Liver (tissue), 10 donors: ENCODE measurements at places on chromosomes 1 and 21. TPM values are rescaled to one million over a fixed set of nuclear protein-coding genes. Genes with fewer than 3 reads are reported as not detected.

DNA sequence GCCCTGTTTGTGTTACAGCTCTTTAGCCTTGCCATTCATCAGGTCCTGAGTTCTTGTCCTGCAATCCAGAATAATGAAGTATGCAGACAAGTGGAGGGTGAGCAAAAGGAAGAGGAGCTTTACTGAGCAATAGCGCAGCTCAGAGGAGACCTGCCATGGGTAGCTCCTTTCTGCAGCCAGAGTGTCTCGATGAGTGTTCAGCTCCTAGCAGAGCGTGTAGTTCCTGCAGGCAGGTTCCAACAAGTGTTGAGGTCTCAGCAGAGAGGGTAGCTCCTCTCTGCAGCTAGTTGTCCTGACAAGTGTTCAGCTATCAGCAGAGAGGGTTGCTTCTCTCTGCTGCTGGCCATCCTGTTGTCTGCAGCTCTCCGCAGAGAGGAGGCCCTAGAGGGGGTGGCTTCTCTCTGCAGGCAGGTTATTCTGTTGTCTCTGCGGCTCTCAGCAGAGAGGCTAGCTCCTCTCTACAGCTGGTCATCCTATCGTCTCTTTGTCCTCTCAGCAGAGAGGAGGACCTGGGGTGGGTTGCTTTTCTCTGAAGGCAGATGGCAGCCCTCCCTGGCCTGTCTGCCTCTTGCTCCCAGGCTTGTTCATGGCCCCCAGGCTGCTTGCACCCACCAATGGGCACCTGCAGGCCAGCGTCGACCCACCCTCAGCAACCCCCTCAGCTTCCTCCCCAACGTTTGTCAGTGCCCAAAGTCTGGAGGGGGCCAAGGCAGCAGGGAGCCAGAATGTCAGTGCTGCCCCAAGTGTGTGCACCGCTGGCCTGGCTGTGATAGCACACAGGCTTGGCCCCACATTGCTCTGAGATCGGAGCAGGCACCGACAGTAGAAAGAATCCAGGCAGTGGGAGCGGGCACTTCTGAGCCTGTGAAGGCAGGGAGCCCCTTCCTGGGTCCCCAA, 112.5 kb upstream of the RUNX3 start:
- H3K27me3 ChIP-seq = no peaks in the 10 kb centered on the region
- H3K4me3 ChIP-seq = no peak overlapping the region
- no peaks in the 10 kb centered on the region for H3K36me3 ChIP-seq
- DNase-seq = no peak

DNA sequence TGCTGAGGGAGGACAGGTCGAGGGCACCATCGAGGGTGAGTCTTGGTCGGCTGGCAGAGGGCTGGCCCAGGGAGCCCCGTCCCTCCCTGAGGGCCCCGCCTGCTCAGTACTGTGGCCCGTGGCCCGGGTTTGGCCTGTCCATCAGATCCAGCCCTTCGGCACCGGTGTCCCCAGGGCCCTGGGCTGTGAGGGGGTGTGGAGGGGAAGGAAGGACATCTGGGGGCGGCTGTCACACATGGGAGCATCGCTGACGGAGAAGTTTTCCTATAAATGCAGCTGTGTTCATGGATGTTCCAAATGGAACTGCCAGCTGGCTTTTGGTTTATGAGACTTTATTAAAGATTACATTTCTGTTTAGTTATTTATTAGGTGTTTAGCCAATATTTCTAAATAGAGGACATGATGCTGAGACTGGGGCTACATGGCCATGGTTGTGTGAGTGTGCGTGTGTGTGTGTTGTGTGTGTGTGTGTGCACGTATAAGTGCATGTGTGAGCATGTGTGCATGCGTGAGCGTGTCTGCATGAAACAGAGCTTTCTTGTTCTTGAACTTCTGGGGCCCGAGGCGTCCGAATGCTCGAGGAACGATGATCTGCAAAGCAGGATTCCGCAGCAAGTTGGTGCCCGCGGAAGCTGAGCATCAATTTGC, 54.3 kb downstream of the SLX9 start:
- no peaks in the 10 kb centered on the region for H3K36me3 ChIP-seq
- H3K4me3 ChIP-seq = no peak overlapping the region
- H3K27me3 ChIP-seq = no peaks in the 10 kb centered on the region
- H3K27ac ChIP-seq = no peak overlapping the region
- DNase-seq = no peak

- no peaks in the 10 kb centered on the region for H3K27me3 ChIP-seq
- H3K4me3 ChIP-seq = no peak overlapping the region
- H3K4me1 ChIP-seq = no peaks in the 10 kb centered on the region
- DNase-seq = no peak
These were observed 2.4 kb downstream of the TMCC2 start for GRCh38 chr1:205229916-205230700.

GRCh38 chr1:239976130-239976968, 115.3 kb upstream of the FMN2 start:
- no peaks in the 10 kb centered on the region for H3K36me3 ChIP-seq
- no peak overlapping the region for H3K4me3 ChIP-seq
- H3K27me3 ChIP-seq = no peaks in the 10 kb centered on the region

TMEM125 gene
- 1.0 TPM for total RNA-seq

NEGR1 gene
- total RNA-seq = 0.14 TPM

TPTE gene
- total RNA-seq = not detected

CATSPERE gene
- 0.75 TPM for total RNA-seq

DUSP10 gene
- total RNA-seq = 6.7 TPM

DIO1 gene
- 155 TPM for total RNA-seq

CHIA gene
- not detected for total RNA-seq
